Astrocyte of the cerebellum (primary cell): ENCODE measurements at places on chromosomes 4 and X.
A peak's percentile ranks its signal among the peaks of the same experiment; 100 is the strongest.

- DNase-seq: no peak
Measured at GRCh38 chr4:114642173-114642780, 43.7 kb downstream of the UGT8 start.

DNA sequence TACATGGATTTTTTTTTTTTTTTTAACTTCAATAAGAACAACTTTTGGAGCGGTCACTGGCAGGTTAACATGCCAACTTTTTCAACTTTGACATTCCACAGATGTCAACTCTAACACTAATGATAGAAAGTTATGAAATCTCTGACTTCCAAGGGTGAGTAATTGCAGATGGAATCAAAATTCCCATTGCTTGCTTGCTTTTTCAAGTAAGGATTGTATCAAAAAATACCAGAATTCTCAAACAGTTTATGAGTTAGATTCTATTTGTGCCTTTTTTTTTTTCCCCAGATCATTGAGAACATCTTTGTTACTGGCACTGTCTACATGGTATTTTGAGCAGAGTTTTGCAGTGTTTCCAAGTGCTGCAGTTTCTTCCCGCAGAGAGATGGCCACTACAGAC is 50.3 kb upstream of the OTUD4 start:
- DNase-seq: no peak

GRCh38 chrX:20829665-20830491 is 544.3 kb upstream of the CNKSR2 start:
- DNase-seq: no peak

DNA sequence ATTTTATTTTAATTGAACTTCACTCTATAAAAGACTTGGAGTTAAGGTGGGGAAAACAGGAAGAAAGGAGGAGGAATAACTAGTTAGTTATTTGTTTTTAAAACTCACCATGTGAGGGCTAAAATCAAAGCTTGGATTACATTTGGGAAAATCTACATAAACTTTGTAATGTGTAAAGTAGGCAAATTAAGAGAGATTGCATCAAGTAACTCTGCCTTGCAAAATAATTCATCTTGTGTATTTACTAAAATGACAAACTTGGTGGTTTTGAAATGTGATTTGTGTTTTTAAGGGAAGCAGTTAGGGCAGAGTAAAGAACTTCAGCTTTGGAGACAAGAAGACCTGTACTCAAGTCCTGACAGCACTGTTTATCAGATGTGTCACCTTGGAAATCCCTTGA is 43.3 kb upstream of the RASSF6 start:
- DNase-seq: no peak

DNA sequence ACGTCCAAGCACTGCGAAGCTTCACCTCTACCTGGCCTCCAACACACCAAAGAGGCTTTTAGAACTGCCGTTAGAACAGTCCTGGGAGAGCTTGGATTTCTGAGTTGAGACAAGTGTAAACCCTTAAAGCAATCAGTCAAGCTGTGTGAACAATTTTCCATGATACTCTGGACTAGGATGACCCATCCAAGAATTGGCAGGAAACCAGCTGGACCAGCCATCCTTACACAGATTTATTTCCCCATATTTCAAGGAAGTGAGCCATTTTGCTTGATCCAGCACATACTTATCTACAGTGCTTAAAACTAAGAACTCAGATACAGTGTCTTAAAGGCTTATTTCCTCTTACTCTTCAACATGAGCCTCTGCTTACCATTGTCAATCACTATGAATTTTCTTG is 340.7 kb upstream of the HS3ST1 start:
- DNase-seq: no peak

- DNase-seq: peak; percentile 39
Measured at GRCh38 chrX:29419774-29420553, 795.4 kb upstream of the MAGEB2 start.

GRCh38 chr4:97457253-97457652 is 686.0 kb downstream of the STPG2 start:
- no peak for DNase-seq

DNA sequence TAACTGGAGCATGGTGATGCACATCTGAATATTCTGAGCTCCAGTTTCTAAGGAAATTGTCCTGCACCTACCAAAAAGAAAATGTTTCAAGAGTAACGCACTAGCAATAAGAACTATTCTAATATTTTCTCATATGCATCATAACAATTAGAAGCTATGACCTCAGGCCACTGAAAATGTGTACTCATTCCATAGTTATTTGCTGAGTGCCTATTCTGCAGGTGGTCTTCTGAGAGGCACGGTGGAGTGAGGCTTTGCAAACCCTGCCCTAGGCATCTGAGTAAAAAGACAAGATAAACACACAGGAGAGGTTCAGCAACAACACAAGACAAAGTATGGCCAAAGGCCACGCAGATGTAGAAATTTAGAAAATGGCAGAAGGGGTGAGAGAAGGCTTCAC is 23.7 kb downstream of the SLC10A6 start:
- no peak for DNase-seq

- DNase-seq: no peak
Measured at GRCh38 chr4:65724973-65725372, 54.7 kb upstream of the EPHA5 start.

DNA sequence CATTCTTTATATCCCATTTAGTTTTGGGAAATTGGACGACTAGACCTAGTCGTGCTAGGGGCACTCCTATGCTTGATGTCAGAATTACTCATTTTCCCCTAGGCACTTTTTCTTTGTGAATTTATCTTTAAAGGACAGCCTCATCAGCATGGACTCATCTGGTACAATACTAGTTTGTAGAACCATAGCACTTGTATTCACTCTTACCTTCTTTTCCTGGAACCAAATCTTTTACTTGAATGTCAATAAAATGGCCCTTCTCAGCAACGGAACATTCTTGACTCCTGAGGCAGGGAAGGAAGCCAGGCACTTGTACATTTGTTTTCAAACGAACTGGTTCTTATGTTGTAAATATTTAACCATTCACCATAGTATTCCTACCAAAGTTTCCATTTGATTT is 187.1 kb downstream of the SHROOM3 start:
- no peak for DNase-seq

- DNase-seq: no peak
Measured at GRCh38 chr4:167339781-167340180, 105.5 kb upstream of the SPOCK3 start.

DNA sequence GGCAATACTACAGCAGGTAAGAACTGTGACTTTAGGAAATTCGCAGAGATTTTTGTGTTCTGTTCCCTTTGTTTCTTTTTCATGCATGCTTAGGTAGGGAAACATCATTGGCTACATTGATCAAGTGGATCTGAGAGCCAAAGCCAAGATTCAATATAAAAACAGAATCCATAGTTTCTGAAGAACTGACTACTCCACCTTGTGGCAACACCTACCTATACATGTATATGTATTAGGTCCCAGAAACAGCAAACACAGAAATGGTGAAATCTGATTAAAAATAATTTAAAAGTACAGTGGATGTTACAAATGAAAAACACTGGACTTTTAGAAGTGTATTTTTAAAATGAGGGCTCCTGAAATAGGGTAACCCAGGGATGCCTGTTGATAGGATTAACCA is 322.6 kb upstream of the MAOA start:
- DNase-seq: no peak

DNA sequence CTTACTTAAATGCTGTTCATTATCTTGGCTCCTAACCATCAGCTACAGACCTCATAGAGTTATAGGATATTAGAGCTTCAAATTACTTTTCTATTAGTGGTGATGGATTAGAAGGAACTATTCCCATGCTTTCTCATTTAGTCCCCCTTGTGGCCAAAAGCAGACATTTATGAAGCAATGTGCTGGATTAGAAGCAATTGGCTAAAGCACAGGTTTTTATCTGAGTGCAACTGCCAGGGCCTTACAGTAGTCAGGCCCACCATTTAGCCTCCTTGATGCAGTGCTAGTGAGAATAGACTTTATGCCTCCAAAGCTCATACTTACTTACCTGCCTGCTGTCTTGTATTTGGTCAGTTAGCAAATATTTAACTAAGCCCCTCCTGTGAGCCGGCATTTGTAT is 93.0 kb downstream of the TSPAN7 start:
- peak; percentile 11 for DNase-seq

DNA sequence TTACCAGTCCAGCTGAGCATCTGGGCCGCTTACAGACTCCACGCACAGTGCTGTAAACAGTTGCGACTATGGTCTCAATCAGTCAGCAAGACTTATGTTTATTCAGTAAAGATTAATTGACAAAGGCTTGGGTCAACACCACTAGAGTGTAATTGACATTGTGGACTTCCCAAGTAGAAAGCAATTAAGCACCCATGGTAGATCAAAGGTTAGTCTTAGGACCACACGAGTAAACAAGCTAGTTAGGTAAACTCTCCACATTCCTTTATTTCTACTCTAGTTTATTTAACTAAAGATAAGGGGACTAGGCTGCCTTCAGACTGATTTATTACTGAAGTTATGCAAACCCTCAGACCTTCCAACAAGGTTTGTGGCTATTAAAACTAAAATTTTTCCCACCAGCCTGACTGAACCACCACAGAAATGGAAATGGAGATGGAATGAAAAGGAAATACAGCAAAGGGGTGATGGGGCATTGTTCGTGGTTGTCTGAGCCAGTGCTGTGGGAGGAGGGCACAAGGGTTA is 44.2 kb downstream of the MTHFD2L start:
- DNase-seq: peak; percentile 12

DNA sequence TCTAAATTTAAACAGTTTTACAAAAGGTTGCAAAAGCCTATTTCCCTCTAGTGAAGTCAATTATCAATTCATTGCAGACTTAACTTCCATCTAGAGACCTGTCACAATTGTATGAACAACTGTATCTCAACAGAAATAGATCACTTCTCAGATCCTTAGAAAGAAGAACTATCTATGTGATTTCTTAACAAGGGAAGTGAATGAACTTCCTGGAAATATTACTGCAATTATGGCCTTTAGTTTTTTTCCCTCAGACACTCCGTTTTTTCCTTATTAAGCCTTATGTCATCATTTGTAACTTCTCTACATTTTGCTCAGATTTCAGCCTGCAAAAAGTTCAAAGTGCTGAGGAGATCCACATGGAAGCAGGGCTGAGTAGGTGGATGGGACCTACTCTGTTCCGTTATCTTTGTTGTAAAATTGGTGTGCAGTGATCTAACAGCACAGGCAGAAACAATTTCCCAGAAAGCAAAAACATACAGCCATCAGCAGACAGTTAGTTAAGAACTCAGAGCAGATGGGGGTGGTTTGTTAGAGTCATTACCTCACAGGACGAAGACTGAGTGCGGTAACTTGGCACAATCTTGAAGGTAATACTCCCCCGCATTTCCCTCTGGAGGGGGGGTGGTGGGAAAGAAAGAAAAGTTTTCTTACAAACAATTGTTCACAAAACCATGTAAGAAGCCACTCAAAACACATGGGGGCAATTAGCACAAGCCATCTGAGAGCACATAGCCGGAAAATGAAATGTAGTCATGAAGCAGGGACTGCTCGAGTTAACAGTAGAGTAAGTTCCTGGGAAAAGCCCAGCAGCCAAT is 112.3 kb downstream of the NYX start:
- DNase-seq: peak; percentile 43

- DNase-seq: no peak
Measured at GRCh38 chr4:76074468-76074867, at the start of gene ART3. ART3 (plus strand) TSS chr4:76074709; CDS start chr4:76075890, 1,181 bp downstream.

- DNase-seq: no peak
Measured at GRCh38 chr4:55132775-55133174, 7.4 kb upstream of the KDR start.

DNA sequence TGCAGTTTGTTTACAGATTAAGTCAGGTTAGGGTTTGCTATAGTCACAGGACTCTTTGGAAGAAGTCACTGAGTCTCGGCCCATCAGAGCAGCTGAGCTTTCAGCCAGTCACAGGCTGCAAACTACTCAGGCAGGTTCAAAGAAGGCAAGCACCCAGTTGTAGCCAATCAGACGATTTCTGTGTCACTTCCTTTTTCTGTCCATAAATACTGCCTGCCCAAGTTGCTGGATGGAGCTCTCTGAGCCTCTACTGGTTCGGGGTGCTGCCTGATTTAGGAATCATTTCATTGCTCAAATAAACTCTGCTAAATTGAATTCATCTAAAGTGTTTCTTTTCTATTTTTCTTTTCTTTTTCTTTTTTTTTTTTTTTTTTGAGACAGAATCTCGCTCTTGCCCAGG is 7.3 kb upstream of the SH3BP2 start:
- no peak for DNase-seq

DNA sequence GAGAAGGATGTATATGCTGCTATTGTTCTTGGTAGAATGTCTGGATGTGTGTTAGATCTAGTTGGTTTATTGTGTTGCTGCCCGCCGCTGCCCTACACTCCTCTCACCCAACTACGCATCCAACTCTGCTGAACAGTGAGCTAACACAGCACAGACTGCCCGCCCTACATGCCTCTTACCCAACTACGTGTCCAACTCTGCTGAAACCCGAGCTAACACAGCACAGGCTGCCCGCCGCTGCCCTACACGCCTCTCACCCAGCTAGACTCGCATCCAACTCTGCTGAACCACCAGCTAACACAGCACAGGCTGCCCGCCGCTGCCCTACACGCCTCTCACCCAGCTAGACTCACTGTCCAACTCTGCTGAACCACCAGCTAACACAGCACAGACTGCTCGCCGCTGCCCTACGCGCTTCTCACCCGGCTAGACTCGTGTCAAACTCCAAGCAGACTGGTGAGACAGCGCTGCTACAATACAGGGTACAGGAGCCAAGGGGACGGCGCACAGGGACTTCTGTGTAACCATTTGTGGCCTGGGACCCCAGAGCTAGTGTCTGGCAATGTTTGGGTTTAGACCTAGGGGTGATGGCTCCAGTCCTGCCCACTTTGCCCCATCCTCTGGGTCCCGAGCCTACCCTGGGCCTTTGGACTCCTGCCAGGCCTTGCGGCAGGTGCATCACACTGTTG is 11.6 kb upstream of the CTBP1 start:
- DNase-seq: no peak

DNA sequence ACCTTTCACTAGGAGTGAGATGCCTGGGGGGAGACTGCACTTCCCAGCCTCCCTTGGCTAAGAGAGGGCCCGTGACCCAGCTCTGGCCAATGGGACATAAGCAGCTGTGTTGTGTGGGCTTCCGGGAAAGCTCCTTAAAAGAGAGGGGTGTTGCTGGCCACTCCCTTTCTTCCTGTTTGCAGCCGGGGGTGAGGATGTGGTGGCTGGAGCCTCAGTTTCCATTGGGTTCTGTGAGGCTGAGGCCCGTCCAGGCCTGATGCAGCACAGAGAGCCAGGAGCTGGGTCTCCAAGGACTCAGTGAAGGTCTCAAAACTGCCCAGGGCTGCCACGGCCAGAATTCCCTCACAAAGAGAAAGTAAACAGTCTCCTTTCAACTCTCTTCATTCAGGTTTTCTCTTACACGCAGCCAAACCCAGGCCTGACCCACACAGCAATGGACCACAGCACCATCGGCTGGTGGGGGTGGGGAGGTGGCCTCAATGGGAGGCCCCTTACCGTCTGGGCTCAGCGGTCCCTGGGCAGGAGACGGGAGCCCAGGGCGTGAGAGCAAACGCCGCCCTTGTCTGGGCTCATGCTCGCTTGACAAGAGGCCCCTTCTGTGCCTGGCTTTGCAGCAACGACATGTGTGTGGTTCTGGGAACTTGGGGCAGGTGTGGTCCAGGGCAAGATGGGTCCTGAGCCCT is 6.6 kb downstream of the NKX1-1 start:
- DNase-seq: no peak

- peak; percentile 94 for DNase-seq
Measured at GRCh38 chr4:7805533-7806337, 133.9 kb downstream of the AFAP1 start.

- DNase-seq: peak; percentile 57
Measured at GRCh38 chr4:113687067-113687718, 74.3 kb downstream of the CAMK2D start.

GRCh38 chrX:13815664-13816063 is 1.2 kb downstream of the GPM6B start:
- no peak for DNase-seq

GRCh38 chrX:134677332-134677731 is 19.1 kb upstream of the PLAC1 start:
- DNase-seq: no peak
